ENCODE measurements at places on chromosomes 1 and 21. TPM values are rescaled to one million over a fixed set of nuclear protein-coding genes. Genes with fewer than 3 reads are reported as not detected.

ABCD3 gene
- 23.5 TPM for total RNA-seq

CFHR1 gene
- total RNA-seq = 0.81 TPM

CASQ2 gene
- not detected for total RNA-seq

KRTAP19-1 gene
- total RNA-seq = not detected

DHRS3 gene
- total RNA-seq = 18.4 TPM

ETV3L gene
- total RNA-seq = not detected

B3GALT2 gene
- total RNA-seq = 0.49 TPM

AQP10 gene
- not detected for total RNA-seq

FCAMR gene
- total RNA-seq = not detected

UBQLN4 gene
- total RNA-seq = 21.9 TPM

MATN1 gene
- total RNA-seq = not detected

DMBX1 gene
- not detected for total RNA-seq

VANGL2 gene
- 0.49 TPM for total RNA-seq

ZNF683 gene
- not detected for total RNA-seq

FOXD3 gene
- total RNA-seq = not detected

TMEM51 gene
- total RNA-seq = 3.7 TPM

CYP4A11 gene
- 0.18 TPM for total RNA-seq

DAB1 gene
- 0.36 TPM for total RNA-seq

AK2 gene
- total RNA-seq = 152 TPM

TP73 gene
- not detected for total RNA-seq

SPRR1B gene
- not detected for total RNA-seq

CFAP57 gene
- 1.4 TPM for total RNA-seq

PADI1 gene
- not detected for total RNA-seq

TFAP2E gene
- not detected for total RNA-seq

COL24A1 gene
- 0.36 TPM for total RNA-seq

CHI3L1 gene
- total RNA-seq = 23.8 TPM

PRAMEF25 gene
- total RNA-seq = not detected

ALPL gene
- total RNA-seq = 11.3 TPM

DMRTA2 gene
- total RNA-seq = not detected
